ENCODE measurements at places on chromosomes 1 and 21.
A peak's percentile ranks its signal among the peaks of the same experiment; 100 is the strongest.

GRCh38 chr1:29466258-29466657 is 229.9 kb downstream of the PTPRU start:
- no peak for DNase-seq

DNA sequence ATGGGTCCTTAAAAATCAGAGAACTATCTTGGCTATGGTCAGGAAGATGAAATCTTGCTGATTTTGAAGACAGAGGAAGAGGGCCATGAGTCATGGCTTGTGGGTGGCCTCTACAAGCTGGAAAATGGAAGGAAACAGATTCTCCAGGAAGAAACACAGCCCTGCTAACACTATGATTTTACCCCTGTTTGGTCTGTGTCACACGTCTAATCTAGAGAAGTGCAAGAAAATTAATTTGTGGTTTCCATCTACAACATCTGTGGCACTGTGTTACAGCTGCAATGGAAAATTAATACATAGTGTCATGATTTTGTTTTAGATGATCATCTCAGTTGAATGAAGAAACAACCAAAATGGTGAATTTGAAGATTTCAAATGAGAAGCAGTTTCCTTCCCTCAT is 288.7 kb upstream of the NRIP1 start:
- no peak for DNase-seq

DNA sequence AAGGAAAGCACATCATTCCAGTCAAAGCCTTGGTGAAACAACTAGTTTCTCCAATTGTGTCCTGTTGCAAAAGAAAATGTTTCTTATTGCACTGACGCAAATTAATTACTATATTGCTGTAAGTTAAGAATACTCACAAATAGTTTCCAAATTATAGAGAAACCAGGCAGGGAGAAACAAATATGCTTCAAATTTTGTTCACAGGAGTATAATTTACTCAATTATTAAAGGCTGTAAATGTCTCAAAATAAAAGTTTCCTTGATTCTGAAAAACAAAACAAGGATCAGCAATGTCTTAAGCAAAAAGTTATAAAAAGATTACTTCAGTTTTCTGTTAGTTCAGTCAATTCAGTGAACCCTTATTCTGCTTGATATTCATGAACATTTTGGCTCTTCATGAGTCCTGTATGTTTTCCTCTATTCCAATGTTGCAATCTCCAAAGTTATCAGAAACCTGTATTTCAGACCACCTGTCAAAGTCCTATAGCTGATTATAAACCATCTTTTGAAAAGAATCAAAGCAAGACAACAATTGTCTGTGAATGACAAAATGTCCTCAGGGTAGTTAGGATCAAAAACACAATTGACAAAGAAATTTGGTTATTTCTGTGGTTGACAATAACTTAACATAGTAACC is 11.7 kb upstream of the SYPL2 start:
- DNase-seq = no peak

DNA sequence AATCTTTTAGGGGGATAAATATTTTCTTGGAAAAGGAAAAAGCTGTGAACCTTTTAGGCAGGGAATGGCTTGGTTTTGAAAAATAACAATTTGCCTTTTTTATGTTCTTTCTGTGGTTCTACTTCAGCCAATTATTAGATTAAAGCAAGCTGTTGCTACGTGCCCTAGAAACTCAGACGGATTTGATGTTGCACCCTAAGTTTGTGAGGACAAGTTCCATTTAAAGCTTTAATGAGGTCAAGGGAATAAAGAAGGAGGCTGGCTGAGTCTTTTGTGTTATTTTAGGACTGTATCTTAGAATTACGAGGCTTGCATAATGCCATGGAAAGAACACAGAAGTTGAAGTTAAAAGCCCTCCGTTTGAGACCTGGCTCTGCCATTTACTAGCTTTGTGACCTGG is 216.9 kb downstream of the NUF2 start:
- no peak for DNase-seq

DNA sequence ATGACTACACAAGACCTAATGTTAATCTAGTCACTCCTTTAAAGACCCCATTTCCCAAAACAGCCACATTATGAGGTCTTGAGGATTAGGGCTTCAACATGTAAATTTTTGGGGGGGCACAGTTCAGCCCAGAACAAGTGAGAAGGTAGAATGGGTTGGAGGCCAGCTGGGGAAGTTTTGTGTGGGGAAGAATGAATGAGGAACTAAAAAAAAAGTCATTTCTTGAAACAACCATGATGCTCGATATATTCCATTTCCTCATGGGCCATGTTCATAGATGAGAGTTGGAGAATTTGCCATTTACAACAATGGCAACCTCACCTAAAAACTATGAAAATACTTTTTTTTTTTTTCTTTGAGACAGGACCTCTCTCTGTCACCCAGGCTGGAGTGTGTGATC is 14.5 kb downstream of the NLRP3 start:
- DNase-seq = no peak

DNA sequence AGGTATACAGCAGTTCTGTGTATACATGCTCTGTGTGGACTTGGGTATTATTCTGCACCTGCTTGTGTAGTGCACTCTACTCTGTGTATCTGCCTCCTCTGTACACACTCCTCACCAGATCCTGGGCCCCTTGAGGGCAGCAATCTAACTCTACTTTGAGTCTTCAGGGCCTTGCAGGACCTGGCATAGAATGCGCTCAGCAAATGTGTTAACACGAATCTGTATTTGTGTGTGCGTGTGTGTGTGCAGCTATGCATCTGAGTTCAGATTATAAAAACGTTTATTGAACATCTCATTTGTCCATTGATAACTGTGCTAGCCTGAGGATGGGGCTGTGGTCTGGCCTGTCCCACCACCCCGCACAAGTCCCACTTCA is 3.9 kb upstream of the MEF2D start:
- no peak for DNase-seq

- no peak for DNase-seq
Observed at GRCh38 chr1:61753998-61754508, 11.8 kb downstream of the PATJ start.

- no peak for DNase-seq
Observed at GRCh38 chr1:177567393-177567792, 396.6 kb downstream of the BRINP2 start.

- DNase-seq = no peak
Observed at GRCh38 chr1:63327417-63328054, 5.2 kb downstream of the FOXD3 start.

GRCh38 chr21:24280596-24280995 is 1326.7 kb downstream of the MRPL39 start:
- DNase-seq = no peak

DNA sequence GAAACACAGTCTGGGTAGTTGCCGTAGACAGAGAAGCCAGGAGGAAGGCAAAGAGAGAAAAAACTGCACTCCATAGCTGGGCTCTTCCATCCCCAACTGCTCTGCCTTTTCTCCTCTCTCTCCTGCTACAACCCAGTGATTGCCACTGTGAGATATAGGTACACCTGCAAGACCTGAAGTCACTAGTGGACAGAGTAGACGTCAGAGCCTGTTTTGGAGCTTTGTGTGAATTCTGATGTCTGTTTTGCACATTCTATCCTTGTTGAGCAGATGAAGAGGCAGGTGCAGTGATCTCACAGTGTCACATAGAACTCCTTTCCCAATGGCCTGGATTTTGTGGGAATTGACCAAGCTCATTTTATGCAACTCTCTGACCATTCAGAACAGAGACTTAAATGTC is 2.2 kb downstream of the HAO2 start:
- no peak for DNase-seq

GRCh38 chr1:27491748-27492700 is 2.1 kb upstream of the WASF2 start:
- peak; percentile 44 for DNase-seq

DNA sequence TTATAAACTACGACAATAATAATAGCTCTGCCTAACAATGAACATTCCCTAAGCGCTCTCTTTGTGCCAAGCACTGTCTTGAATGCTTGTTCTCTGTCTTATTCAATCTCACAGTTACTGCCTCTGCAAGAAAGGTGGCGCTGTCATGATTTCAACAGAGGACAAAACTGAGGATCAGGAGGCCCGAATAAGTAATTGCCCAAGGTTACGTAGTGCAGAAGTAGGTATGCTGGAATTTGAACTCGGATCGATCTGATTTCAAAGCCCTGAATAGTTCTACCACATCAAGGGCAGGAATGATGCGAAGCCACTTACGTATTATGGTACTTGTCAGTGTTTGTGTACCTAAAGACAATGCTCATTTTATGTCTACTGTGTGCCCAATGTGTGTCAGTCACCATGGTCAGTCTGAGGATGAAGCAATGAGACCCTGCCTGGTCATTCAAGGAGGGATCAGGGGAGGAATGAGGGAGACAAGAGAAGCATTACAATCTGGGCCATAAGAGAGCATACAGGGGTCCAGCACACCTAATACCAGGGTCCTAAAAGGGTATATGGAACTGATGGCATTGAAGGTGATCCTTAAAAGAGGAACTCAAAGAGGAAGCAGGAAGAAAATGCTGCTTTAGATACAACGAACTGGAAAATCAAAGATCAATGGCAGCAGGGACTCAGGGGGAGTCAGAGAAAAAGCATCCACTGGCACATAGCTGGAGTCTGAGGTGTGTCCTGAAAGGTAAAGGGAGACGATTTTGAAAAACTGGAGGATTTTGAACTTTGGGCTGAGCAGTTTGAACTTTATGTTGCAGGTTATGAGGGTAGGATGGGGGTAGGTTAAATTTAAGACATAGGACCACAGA is 389.2 kb downstream of the PLPP3 start:
- DNase-seq = no peak

- no peak for DNase-seq
Observed at GRCh38 chr1:244705261-244706234, 52.6 kb downstream of the DESI2 start.
